ENCODE measurements at places on chromosomes 11 and 22.

DNA sequence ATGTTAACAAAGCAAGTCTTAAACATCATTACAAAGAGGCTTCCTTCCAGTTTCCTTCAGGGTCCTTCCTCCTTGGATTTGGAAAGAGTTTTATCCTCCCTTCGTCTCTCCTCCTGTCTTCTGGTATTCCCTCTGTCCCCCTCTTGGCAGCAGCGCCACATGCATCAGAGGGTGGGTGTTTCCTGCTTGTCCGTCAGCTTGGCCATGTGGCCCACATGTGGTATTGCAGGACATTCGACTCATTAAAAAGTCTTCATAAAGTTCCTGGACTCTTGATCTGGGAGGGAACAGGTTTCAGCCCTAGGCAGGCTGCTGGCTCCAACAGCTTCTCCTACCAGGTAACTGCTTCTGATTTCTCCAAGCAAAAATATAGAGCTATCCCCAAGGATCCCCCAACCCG, 189.8 kb downstream of the CSNK2A3 start:
- no peak for DNase-seq

DNA sequence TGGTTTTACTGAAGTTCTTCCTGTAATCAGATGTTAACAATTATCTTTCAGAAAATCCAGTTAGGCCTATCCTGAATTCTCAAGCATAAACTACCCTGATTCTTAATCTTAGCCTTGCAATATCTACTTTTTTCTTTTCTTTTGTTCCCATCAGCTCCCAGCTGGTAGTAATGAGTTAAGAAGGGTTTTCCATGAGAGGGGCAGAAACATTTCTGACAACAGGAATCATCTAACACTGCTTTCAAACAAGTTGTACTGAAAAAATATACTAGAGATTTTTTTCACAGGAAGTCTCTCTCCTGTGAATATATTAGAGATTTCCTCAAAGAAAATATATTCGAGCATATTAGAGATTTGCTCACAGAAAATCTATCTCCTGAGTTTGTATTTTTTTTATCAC, 3.3 kb upstream of the TRIM6 start:
- no peak for DNase-seq

DNA sequence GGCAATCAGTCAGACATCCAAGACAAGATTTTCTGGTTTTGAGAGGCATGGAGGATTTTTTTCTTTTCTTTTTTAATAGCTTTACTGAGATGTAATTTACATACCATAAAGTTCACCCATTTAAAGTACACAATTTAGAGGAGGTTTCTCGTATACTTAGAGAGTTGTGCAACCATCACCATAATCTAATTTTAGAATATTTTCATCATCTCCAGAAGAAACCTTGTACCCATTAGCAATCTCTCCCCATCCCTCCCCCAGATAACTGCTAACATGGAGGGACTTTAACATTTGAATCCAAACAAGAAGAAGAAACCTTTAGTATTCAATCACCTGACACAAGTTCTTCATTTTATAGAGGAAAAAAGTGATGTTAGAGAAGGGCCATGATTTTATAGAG, 83.6 kb downstream of the CLPB start:
- no peak for DNase-seq

- no peak for DNase-seq
Measured at GRCh38 chr22:49561976-49562375, 265.7 kb downstream of the BRD1 start.

- DNase-seq, result no peak
Measured at GRCh38 chr11:18193010-18193409, 20.4 kb downstream of the MRGPRX4 start.

GRCh38 chr11:134223121-134223520, 646 bp downstream of the NCAPD3 start:
- DNase-seq, result no peak

DNA sequence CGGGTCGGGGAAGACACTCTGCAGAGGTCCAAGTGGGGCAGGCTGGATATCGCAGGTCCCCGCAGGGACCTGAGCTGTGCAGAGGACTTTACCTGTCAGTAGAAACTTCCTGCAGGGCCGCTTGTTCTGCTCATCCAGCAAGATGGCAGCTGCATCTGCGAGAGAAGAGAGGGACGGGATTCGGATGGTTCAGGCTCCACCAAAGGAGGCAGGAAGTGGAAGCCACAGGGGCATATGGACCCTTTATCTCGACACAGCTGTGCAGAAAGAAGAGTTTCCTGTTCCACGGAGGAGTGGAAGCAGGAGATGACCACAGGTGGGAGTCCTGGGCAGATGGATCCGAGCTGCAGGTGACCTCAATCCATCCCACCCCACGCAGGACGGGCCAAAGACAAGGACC, 22.5 kb downstream of the CABP7 start:
- DNase-seq, result no peak

GRCh38 chr11:47523490-47524225, 29.3 kb downstream of the CELF1 start:
- DNase-seq, result no peak

GRCh38 chr11:102010776-102011494, 36.3 kb upstream of the CFAP300 start:
- DNase-seq, result no peak

DNA sequence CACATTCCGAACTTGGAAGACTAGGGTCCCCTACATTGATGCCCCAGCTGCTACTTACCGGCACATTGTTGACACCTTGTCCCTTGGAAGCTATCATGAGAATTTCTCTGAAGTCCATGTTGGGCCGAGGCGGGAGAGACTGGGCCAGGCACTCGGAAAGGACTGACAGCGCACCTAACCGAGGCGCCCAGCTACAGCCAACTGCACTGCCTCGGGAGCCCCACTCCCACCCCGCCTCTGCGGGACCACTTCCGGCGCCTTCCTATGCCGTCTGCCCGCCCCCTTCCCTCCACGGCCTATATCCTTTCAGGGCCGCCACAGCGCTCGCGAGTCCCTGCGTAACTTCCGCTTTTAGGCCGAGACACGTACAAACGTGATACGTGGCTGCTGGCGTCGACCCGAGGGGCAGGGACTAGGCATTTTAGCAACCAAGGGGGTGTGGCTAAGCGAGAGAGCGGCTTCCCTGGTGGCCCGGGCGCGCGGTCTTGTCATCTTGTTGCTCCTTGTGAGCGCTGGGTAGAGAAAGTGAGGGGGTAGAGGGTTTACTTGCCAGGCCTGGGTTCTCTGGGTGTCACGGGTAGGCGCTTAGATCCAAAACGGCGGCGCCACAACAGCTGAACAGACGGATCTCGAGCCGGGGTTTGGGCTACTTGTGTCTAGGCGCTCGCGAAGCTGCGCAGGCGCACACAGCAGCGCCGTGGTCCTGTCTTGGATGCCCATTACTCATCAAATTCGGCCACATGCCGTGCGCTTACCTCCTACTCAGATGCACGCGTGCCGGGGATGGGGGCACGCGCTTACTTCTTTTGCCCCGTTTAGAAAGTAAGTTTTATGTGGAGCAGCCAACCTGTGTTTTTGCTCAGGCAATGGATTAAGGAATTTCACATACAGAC, at the start of gene SPTY2D1:
TSS of gene SPTY2D1 (minus strand) at position 203 of the 893 bp plus-strand sequence. CDS start at position 118, 85 bp downstream.
- peak; percentile 95 for DNase-seq

- no peak for DNase-seq
Measured at GRCh38 chr11:72493426-72494108, 59.2 kb upstream of the CLPB start.

DNA sequence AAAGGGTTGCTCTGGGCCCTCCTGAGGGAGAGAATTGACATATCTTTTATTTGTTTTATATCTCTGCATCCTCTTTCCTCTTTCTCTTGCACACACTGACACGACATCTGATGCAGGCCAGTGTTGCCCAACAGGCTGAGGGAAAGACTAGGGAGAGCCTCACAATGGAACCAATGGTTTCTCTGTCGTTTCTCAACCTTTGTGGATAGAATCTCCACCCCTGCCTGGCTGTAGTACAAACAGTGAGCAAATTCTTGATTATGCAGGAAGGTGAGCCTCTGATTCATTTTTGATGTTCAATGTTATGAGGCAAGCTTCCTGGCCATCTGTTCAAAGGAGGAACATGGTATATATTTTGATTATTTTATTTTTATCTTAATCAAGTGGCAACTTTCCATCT, 49.8 kb upstream of the PLET1 start:
- DNase-seq, result no peak

DNA sequence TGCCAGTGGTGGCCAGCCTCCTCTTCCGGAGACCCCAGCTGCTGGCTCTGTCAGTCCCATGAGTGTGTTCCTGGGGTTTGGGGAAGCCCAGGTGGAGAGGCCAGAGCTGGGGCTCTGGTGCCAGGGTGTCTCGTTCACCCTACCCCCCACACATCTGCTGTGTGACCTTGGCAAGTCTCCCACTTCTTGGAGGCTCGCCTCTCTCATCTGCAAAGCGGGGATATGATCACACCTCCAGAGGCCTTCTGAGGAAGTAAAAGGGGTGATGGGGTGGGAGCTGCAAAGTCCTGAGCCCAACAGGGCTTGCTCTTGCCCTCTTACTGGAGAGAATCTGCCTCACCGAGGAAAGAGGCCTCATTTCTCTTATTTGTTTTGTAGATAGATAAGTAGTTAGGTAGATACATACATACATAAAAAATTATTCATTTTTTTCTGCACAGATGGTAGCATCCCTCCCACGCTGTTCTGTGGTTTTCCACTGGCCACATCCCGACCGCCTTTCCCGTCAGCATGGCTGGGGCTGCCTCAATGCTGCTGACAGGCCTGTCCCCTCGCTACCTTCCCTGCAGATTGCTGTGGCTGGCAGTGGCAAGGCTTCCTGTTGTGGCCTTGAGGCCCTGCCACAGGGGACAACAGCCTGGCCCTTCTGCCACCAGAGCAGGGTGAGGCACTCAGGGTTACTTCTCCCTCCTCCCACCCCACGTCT, 23.9 kb downstream of the MYO7A start:
- DNase-seq, result no peak
